NCI-H526 treated with DMSO at 0.1 percent for 48 hours (cell line): ENCODE measurements at places on chromosomes 4 and X.

GRCh38 chr4:2462218-2462991, 6.5 kb upstream of the RNF4 start:
- DNase-seq = peak; percentile 48

- DNase-seq = no peak
These were observed 127.0 kb upstream of the SH3RF1 start for GRCh38 chr4:169397762-169398161.

- DNase-seq = no peak
These were observed 33.5 kb downstream of the SGMS2 start for GRCh38 chr4:107858158-107858742.

DNA sequence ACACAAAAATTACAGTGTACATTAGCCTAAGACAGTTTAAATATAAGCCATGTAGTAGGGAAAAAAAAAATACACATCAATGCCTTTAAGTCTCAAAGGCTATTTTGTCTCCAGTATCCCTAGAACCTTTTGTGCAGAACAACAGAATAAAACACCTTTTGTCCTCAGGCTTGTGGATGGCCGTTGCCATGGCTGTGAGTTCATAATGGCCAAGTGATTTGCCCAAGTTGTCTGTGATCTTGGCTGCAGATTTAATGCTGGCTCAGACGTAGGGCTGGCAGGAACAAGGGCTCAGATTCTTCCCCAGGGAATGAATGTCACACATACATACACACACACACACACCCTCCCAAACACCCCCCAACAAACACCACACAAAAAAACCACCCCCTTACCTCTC, 25.3 kb downstream of the GPM6B start:
- DNase-seq = no peak

GRCh38 chrX:6149060-6149872, 79.4 kb downstream of the NLGN4X start:
- DNase-seq = no peak

DNA sequence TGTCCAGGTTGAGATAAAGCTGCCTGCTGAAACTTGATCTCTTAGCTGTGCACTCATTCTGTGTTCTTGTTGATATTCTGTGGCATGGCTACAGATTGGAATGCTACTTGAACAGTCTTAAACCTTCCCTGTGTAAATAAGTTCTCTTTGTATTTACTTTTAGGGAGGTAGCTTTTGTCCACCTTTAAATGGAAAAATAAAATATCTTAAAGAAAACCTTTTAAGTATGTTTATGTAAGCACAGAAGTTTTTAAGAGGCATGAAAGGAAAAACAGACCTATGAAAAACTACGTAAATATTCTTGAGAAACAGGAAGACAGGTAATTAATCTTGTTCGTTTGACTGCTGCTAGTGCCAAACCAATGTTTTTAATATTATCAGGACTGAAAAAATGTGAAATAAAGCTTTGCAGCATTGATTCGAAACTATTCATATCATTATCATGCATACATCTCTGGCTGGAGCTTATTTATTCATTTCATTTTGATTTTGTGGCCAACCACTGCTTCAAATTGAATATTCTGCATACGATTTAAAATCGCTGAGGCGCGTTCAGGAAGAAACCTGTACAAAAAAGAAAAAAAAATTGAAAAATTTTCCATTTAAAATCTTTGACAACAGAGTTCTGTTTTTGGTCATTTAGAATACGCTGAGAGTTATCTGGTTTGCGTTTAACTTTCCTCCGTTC, 17.8 kb downstream of the HSD17B13 start:
- DNase-seq = no peak
